Pancreas (tissue), 10 donors: ENCODE measurements at places on chromosomes 5 and 9. TPM values are rescaled to one million over a fixed set of nuclear protein-coding genes. Genes with fewer than 3 reads are reported as not detected.

DNA sequence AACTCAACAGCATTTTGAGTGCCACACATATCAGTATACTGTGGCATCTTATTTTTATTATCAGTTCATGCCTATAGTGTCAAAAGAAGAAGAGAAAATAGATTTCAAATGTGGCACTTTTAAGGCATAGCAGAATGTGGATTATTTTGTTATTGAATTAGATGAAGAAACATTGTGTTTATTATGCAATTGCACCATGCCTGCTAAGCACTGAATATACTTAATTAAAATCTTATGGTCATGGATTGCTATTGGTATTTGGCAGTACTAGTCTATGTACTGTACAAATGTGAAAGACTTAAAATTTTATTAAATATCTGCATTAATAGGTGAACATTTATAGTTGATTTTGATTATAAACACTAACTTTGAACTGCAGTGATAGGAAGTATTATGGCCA, 128.8 kb downstream of the FER start:
- H3K4me3 ChIP-seq = no peak overlapping the region
- no peaks in the 10 kb centered on the region for H3K4me1 ChIP-seq
- no peak overlapping the region for H3K27ac ChIP-seq
- H3K27me3 ChIP-seq = no peaks in the 10 kb centered on the region

ITGA2 gene
- 0.30 TPM for polyA plus RNA-seq

RAPGEF1 gene
- polyA plus RNA-seq = 17.1 TPM

ACTBL2 gene
- not detected for polyA plus RNA-seq

KCNT1 gene
- 1.1 TPM for polyA plus RNA-seq

PROB1 gene
- 0.34 TPM for polyA plus RNA-seq
